ENCODE measurements at places on chromosomes 4 and X.

DNA sequence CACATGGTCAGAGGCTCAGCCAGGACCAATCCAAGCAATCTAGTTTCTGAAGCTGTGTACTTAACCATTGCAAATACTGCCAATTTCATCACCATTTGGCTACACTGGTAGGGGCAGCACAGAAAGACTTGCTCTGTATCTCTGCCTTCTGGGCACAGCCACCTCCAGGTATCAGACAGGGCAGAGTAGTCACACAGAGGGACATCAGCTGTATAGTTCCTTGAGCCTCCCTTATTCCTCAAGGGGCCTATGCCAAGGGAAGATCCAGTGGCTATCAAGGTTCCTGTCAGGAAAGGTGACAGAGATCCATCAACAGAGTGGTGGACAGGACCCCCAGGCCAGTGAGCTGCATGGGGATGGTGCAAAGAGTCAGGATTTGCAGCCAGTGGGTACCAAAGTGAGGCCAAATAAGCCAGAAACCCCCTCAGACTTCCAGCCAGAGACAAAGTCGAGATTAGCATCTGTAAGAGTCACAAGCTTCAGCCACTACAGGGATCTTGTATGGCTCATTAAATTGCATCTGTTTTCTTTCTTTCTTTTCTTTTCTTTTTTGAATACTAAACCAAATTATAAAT, 381.6 kb upstream of the CPEB2 start:
- DNase-seq = no peak

- no peak for DNase-seq
Measured at GRCh38 chrX:68273887-68274286, 159.4 kb downstream of the OPHN1 start.

DNA sequence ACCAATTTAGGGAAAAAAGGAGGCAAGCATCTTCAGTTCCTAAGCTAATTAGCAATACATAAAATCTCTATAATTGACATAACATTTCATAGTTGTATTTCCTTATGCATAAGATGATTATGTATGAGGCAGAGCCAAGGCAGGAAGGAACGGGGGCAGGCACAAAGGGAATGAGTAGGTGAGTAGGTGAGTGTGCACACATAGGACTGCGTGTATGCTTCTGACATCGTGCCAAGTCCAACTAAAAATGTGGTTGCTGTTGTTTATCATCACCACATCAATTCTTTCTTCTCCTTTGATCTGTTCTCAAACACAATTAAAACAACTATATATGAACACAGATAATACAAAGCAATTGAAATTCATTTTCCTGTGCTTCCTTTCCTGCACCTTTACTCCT, 131.2 kb downstream of the UNC5C start:
- DNase-seq = no peak

DNA sequence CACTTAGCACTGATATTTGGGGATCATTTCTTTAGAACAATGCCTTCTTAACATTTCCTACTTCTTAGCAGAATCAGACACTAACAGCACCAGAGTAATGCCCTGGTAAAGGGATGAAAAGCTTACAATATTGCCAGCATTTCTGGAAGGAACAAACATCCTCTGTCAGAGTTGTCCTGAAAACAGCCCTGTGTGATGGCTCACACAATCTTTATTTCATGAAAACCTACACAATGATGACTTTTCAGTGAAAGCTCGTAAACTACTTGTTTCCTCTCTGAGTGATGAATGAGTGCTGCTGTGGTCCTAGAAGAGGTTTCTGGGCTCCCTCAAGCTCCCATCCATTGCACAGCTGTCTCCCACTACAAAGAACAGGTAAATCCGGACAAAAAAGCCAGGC, 52.8 kb downstream of the GPC4 start:
- no peak for DNase-seq

DNA sequence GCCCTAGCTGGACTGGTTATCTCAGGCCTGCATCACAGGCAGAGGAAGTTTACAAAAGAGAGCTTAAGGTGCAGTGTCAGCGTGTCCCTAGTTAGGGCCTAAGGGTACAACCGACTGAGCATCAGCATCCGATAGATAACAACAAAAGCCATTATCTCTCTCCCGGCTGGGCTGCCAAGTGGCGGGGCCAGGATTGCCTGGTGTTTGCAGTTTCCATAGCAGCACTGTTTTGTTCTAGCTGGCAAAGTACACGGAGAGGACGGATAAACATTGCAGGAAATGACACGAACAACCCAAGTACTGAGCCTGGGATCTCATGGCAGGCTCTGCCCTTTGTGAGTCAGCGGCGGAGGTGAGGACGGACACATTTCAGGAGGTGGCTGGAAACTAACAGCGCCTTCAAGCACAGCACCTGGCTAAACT, 104.7 kb upstream of the NOCT start:
- DNase-seq = no peak

DNA sequence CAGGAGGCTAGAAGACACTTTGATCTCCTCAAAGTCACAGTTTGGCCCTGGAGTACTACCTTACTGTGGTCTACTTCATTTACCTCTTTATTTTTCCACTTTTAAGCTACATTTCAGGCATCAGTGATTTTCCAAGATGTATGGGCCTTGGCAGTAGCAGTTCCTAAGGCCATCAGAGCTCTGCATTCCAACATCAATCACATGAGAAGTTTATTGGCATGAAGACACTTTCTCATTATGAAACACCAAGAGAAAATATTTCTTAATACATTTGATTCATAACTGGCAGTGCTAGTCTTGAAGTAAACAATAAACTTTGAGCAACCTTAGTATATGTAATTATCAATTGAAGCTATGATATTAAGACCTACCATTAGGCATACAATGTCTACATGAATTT, 178.1 kb downstream of the IL15 start:
- no peak for DNase-seq

GRCh38 chrX:154805696-154806091, 409 bp upstream of the MPP1 start:
- no peak for DNase-seq

- DNase-seq = no peak
Measured at GRCh38 chrX:123108513-123109427, 75.3 kb upstream of the GRIA3 start.
